Heart right ventricle (tissue), 16 donors: ENCODE measurements at places on chromosomes 7 and 10. TPM values are rescaled to one million over a fixed set of nuclear protein-coding genes. Genes with fewer than 3 reads are reported as not detected.

GRCh38 chr7:2016761-2017480, 215.8 kb downstream of the MAD1L1 start:
- no peak for DNase-seq

DNA sequence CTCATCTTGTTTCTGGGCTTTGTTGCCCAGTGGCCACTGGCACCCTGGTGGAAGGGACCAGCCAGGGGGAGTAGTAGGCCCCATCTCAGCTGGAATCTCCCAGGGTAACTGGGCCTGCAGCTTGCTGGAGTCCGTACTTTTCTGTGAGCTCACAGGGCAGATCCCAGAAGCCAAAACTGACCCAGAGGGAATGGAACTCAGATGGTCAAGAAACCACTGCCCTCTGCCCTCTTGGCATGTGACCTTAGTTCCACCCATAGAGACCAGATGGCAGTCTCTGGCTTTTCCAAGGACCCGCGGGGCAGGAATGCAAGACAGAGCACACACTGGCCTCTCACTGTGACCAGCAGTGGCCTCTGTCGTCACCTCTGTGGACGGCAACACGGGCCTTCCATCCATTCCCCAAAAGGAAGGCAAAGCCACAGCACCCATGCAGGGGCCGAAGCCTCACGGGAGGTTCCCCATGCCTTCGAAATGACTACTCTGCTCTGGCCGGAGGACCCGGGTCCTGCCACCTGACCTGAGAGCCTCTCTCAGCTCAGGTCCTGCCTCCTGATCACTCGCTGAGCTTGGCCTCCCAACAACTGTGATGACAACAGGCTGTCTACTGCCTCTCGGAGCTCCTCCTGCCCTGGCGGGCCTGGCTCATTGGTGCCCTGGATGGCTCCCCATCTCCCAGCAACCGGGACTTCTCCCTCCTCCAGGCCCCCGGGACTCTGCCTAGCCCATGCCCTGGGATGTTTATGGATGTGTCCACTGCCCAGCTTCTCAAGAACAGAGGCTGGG, 29.9 kb downstream of the MYL10 start:
- DNase-seq = no peak

GRCh38 chr7:142645777-142646176, 103.5 kb upstream of the PRSS1 start:
- DNase-seq = no peak

The RBM20 gene
- 185 TPM for total RNA-seq

The ADRB1 gene
- total RNA-seq = 36.0 TPM

GRCh38 chr7:5354460-5355232, 69.0 kb downstream of the TNRC18 start:
- DNase-seq = peak; percentile 65
